ENCODE measurements at places on chromosomes 7 and 10.

DNA sequence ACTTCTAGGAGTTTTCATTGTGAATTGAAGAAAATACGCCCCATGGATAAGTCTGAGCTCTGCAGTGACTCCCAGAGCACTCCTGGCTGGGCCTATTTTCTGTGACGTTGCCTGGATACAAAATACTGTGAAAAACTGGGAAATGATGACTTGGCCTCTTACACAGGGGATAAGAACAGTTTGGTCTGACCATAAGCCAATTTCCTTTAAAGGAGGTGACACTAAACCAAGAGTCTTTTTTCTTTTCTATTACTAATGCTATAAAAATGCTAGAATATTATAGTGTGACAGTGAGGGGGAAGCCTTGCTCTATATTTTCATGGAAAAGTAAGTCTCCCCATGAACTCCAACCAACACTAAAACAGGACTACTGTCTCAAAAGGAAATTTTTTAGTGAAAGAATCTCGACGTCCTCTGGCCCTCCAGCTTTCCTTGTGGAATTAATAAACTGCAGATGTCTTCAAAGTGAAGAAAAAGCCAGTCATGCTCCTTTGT, 45.5 kb downstream of the MYOF start:
- DNase-seq: no peak

- DNase-seq: no peak
Observed at GRCh38 chr7:85464042-85464651, 277.3 kb upstream of the SEMA3D start.

GRCh38 chr10:120077707-120078492, 185.4 kb downstream of the SEC23IP start:
- DNase-seq: no peak

- DNase-seq: no peak
Observed at GRCh38 chr10:112951359-112952281, 1.6 kb downstream of the TCF7L2 start.

DNA sequence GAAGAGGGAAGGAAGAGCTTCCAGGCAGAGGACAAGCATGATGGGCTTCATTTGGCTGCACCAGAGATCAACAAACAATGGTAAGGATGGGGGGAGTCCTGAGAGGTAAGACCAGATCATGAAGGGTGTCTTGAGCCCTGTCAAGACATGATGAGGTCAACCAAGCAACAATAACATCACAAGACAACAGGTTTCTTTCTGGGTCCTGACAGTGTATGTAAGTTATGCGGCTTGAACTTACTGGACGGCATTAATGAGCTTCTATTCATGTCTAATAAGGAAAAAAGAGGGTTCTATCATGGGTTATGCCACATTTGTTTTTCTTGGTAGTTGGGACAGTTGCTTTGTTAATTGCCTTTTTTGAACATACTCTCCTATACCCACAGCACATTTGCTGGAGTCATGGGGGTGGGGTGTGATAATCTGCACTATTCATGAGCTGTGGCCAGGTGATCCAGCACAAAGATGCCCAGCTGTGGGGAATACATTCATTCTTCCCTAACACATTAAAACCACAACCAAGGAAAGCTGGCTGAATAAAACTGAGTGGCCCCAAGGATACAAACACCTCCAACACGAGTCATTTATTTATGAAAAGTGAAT, 168.8 kb upstream of the KLF14 start:
- DNase-seq: no peak

GRCh38 chr10:30398193-30398592, 35.8 kb upstream of the MAP3K8 start:
- DNase-seq: no peak

DNA sequence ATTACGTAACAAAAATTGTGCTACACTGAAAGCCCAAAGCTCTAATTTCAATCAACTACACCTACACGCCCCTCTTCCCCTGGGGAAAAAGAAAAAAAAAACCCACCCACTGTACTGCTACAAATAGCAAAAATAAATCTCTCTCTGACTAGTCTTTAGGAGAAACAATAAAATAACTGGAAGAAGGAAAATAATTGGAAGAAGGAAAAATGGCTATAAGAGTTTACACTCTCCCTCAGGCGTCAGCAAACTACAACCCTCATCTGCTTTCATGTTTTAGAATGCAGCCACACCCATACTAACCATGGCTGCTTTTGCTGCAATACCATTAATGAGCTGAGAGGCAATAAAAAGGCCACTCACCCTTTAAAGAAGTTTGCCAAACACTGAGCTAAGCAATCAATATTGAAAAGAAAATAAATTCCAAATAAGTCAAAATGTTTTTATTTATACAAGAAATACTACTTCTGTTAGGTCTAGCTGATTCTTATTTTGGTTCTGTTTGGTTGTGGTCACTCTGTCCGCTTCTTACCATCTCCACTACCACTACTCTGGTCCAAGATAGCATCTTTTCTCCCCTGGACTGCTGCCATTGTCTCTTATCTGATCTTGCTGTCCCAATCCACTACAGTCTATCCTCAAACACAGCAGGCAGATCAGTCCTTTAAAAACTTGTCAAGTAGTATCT, 3.8 kb downstream of the MINDY3 start:
- no peak for DNase-seq

DNA sequence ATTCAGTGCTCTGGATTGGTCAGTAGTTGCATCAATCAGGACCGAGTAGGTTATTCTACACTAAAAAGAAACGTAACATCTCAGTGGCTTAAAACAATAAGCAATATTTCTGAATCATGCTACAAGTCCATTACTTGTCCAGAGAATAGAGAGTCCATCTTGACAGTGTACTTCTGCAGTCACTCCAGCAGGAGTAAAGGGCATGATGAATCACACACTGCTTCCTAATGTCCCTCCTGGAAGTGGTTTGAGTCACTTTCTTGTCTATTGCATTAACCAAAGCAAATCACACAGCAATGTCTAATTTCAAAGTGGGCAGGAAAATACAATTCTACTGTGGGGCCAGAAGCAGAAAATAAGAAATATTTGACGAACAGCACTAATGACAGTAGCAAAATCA, 124.8 kb downstream of the TSPAN12 start:
- DNase-seq: no peak

GRCh38 chr7:1691601-1692514, 21.8 kb downstream of the ELFN1 start:
- no peak for DNase-seq

DNA sequence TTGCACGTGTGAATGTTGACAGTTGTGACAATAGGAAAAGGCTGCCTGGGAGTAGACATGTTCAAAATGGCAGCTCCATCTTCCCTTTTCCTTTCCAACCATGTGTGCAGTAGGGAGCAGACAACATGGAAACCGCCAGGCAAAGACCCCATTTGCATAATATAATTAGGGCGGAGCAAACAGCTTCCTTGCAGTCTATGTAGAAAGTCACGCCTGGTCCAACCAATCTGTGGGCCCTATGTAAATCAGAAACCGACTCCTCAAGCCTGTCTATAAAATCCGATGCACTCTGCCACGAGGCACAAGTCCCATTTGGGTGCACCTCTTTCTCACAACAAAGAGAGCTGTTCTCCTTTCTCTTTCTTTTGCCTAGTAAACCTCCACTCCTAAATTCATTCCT, 19.6 kb downstream of the NEBL start:
- DNase-seq: no peak

- no peak for DNase-seq
Observed at GRCh38 chr7:135320268-135320667, 86.6 kb downstream of the STRA8 start.

GRCh38 chr7:108286290-108286904, 156.2 kb upstream of the LAMB4 start:
- DNase-seq: no peak

DNA sequence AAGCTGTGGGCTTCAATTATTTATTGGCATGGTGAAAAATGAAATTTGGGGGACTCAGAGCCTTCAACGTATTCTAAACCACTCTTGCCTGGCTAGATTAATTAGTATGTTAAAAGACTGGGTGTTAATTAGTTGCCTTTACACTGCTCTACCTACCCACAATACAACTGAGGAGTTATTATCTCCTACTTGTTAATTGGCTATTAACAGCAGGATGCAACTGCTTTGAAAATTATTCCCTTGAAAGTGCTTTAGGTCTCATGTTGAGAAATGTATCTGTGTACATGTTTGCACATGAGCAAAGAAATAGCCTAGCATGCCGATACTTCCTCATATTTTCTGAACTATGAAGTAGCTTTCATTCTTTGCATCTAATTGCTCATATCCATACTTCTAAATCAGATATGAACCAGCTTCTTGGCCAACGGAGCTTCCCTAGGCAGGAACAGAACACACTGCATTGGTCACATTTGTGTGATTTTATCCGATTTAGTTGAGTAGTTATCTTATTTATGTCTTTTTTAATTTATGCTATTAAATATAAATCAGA, 155.8 kb downstream of the GPAM start:
- no peak for DNase-seq

GRCh38 chr7:1505731-1506550, 1.8 kb upstream of the INTS1 start:
- DNase-seq: no peak

- DNase-seq: no peak
Observed at GRCh38 chr7:128788446-128789412, 3.0 kb upstream of the CCDC136 start.

- DNase-seq: no peak
Observed at GRCh38 chr7:86814661-86815379, 171.1 kb downstream of the GRM3 start.

All from esophagus squamous epithelium (tissue), 5 donors.